LNCaP clone FGC (cell line): ENCODE measurements at places on chromosomes 16 and 17.

- DNase-seq = no peak
Observed at GRCh38 chr17:78151514-78152008, 5.4 kb downstream of the C17orf99 start.

DNA sequence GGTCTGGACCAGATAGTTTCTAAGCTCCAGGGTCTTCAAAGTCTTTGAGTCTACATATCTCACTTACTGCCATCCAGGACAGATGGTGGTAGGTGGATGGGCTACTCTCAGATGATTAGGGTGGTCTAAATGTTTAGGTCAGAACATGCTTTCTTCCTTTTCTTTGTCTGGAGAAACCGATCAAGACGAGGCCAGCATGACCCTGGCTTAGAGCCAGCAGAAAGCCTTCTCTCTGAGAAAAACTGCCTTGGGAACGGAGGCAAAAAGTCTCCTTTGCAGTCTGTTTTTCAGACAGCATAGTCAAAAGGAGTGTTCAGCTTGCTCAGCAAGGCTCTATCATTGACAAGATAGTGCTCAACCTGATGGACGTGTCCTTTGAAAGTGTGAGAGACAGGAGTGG is 48.8 kb downstream of the SPACA3 start:
- DNase-seq = no peak

- DNase-seq = no peak
Observed at GRCh38 chr17:74199306-74200092, 4.0 kb upstream of the RPL38 start.

DNA sequence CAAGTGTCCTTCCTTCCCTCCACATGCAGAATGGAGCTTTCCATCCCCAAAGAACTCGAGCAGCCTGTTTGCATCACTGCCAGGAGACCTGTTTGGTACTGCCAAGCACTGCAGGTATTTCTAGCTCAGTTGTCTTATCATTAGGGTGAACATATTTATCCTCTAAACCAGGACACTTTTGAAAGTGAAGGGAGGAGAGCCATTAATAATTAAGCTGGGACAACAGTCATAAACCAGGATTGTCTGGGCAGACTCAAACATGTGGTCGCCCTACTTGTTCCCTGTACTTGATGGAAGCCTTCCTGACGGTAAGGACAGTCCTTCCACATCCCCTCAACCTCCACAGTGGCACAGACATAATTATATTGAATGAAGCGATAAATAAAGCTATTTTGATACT is 67.4 kb downstream of the PRKCA start:
- no peak for DNase-seq

DNA sequence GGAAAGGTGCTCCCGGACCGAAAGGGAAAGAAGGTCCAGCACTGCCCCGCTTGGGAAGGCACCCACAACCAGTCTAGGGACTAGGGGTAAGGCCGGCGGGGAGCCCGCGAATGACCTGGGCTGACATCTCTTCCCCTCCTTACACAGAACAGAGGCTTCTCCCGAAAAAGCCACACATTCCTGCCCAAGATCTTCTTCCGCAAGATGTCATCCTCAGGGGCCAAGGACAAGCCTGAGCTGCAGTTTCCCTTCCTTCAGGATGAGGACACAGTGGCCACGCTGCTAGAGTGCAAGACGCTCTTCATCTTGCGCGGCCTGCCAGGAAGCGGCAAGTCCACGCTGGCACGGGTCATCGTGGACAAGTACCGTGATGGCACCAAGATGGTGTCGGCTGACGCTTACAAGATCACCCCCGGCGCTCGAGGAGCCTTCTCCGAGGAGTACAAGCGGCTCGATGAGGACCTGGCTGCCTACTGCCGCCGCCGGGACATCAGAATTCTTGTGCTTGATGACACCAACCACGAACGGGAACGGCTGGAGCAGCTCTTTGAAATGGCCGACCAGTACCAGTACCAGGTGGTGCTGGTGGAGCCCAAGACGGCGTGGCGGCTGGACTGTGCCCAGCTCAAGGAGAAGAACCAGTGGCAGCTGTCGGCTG is 1.5 kb downstream of the CNP start:
- DNase-seq = no peak
